ENCODE measurements at places on chromosomes 12 and 14. TPM values are rescaled to one million over a fixed set of nuclear protein-coding genes. Genes with fewer than 3 reads are reported as not detected.

KRT72 gene
- not detected for total RNA-seq

SMCO2 gene
- 0.38 TPM for total RNA-seq

NELL2 gene
- 1.3 TPM for total RNA-seq

CLEC2A gene
- total RNA-seq = not detected

GRCh38 chr12:172732-173161, 41.2 kb downstream of the SLC6A12 start:
- no peak for DNase-seq

GRCh38 chr12:2876431-2877046, 435 bp downstream of the FOXM1 start:
- DNase-seq = no peak

DNA sequence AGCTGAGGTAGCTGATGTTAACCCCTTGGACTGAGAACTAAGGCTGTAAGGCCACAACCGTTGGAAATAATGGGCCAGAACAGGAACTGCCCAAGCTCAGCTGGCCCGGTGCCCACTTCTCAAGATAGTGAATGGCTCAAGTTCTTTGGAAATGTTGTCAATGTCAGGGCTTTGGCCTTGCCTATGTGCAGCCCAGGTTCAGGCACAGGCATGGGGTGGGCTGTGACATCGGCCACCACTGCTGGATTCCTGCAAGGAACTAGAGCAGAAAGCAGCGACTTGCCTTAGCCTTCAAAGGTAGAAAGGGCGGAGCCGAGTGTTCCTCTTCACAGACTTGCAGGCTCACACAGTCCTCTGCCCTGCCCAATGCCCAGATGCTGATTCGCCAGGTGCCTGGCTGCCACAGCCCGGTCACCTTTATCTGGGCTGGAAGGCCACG, 291.2 kb downstream of the ZFP36L1 start:
- DNase-seq = no peak

GRCh38 chr12:49296034-49296835, 1.3 kb downstream of the PRPH start:
- DNase-seq = peak; percentile 79

- no peak for DNase-seq
Observed at GRCh38 chr12:59886131-59886733, 290.4 kb downstream of the SLC16A7 start.

DNA sequence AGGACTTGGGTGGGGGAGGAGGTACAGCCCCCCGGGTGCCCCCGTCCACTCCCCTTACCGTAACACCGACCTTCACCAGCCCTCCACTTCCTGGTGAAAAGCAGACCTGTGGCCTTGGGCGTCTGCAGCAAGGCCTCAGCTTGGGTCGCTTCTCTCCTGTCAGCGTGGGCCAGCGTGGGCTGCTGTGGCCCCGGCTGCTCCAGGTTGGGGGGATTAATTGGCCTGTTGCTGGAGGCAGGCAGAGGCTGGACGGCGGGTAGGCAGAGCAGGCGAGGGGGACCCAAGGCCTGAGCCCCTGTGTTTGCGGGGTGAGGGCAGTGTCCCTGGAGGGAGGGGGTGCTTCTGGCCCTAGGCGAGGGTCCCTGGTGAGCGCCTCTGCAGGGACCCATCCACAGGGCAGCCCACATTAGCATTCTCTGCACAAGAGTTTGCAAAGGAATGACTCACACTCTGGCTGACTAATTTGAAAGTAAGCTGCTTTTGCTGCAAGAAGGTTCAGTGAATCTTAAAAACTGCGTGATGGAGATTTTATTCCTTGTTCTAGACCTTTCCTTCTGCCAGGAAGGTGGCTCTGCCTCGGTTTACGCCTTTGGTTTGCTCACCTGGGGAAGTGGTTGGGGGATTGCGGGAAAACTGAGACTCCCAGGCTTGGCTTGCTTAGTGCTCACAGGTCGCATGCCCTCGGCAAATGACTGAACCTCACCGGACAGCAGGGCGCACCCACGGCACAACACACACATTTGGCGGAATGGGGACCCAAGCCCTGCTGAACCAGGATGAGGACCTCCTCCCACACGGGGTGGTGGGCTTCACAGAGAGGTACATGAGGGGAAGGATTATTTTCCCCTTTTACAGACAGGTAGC, 37.9 kb upstream of the DLK1 start:
- DNase-seq = no peak

GRCh38 chr12:1920971-1921370, 2.5 kb upstream of the CACNA2D4 start:
- DNase-seq = peak; percentile 83

All from cardiac septum (tissue), 1 donor.